ENCODE measurements at places on chromosomes 7 and 10. TPM values are rescaled to one million over a fixed set of nuclear protein-coding genes. Genes with fewer than 3 reads are reported as not detected.
A peak's percentile ranks its signal among the peaks of the same experiment; 100 is the strongest.

Gene TCF7L2
- total RNA-seq = 1.3 TPM

Gene GIMAP1
- not detected for total RNA-seq

Gene NANOS1
- total RNA-seq = under 0.01 TPM

DNA sequence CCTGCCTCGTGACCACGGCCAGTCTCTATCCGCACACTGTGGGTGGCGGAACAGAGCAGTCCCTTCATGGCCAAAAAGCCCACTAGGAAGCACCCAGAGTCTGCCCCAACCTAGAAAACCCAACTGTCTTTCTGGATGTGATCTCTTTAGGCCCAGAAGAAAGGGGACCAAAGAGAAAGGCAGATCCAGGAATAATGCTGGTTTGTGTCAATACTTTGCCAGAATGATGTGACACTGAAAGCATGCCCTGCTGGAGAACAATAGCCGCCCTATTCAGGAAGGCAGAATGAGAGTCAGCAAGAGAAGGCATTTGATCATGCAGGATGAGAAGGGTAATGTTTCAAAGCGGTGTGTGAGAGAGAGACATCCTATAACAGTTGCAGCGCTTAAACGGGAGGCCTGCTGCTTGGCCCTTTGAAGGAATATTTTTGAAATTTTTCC, 274.7 kb downstream of the USP6NL start:
- H3K27ac ChIP-seq = no peak overlapping the region
- no peak overlapping the region for H3K4me3 ChIP-seq
- H3K27me3 ChIP-seq = no peaks in the 10 kb centered on the region
- no peaks in the 10 kb centered on the region for H3K36me3 ChIP-seq
- no peak for DNase-seq

GRCh38 chr7:5322621-5323410, 40.1 kb downstream of the SLC29A4 start:
- no peak for DNase-seq
- no peaks in the 10 kb centered on the region for H3K27me3 ChIP-seq
- no peak overlapping the region for H3K27ac ChIP-seq
- no peak overlapping the region for H3K4me3 ChIP-seq
- H3K36me3 ChIP-seq = peaks cover 64% of the 10 kb centered on the region

DNA sequence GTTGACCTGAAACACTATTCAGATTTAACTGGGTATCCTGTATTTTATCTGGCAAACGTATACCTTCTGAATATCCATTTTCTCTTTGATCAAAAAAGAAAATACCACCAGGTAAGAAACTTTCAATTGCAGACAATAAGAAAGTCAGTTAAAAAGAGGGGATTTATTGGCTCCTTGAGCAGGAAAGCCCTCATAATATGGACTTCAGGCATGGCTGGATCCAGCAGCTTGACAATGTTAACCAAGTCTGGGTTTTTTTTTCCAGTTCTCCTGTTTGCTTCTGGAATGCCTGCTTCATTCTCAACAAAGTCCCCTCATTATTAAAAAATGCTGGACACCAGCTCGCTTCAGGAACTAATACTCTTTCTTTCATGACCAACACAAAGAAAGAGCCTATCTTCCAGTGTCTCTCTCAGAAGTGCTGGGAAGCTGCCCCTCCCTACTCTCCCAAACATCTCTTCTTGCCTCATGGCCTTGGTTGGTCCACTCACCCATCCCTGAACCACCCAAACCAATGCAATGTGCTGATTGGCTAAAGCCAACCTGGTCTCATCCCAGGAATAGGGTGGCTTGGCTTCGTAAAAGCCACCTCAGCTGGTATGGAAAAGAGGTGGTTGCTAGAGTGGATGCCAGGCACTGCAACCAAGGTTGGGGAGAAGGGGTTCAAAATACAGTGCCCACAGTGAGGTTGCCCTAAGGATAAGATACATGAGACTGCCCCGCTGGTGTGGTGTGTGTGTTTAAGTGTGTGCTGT, 30.6 kb upstream of the WDFY4 start:
- DNase-seq = no peak
- no peak overlapping the region for H3K27ac ChIP-seq
- no peaks in the 10 kb centered on the region for H3K36me3 ChIP-seq
- H3K27me3 ChIP-seq = peaks cover 3% of the 10 kb centered on the region
- peaks cover 7% of the 10 kb centered on the region for H3K4me1 ChIP-seq

DNA sequence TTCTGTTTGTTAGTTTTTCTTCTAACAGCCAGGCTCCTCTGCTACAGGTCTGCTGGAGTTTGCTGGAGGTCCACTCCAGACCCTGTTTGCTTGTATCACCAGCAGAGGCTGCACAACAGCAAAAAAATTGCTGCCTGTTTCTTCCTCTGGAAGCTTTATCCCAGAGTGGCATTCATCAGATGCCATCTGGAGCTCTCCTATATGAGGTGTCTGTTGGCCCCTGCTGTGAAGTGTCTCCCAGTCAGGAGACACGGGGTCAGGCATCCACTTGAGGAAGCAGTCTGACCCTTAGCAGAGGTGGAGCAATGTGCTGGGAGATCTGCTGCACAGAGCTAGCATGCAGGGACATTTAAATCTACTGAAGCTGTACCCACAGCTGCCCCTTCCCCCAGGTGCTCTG, 26.7 kb upstream of the CROT start:
- no peaks in the 10 kb centered on the region for H3K27me3 ChIP-seq
- H3K4me1 ChIP-seq = peaks cover 19% of the 10 kb centered on the region
- no peak for DNase-seq
- H3K27ac ChIP-seq = peak overlapping the region; percentile 92

- no peak overlapping the region for H3K4me3 ChIP-seq
- no peaks in the 10 kb centered on the region for H3K27me3 ChIP-seq
- no peak overlapping the region for H3K27ac ChIP-seq
- DNase-seq = no peak
- H3K4me1 ChIP-seq = no peaks in the 10 kb centered on the region
Measured at GRCh38 chr10:13648425-13648824, 61.7 kb downstream of the PRPF18 start.

DNA sequence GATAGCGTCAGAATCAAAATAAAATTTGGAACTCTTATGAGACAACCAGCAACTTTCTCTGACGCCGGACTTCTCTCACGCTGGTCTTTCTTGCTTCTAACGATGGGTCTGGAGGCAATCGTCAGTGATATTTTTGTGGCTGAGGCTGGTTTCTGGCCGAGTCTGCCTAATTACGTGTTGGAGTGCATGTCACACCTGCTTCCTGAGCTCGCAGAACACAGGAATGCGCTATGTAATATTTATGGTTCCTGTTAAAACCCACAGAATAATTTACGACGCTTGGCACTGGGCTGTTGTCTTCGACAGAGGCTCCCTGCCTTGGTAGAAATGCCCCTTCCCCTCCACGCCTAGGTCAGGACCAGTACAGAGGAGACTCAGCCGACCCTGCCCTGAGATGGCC, 64.9 kb downstream of the NPTX2 start:
- no peaks in the 10 kb centered on the region for H3K4me1 ChIP-seq
- H3K27me3 ChIP-seq = no peaks in the 10 kb centered on the region
- no peaks in the 10 kb centered on the region for H3K36me3 ChIP-seq
- no peak overlapping the region for H3K4me3 ChIP-seq

- H3K27me3 ChIP-seq = no peaks in the 10 kb centered on the region
- H3K4me1 ChIP-seq = 0 out of 2 replicates have a peak, but pooled peaks cover 4% of the 10 kb centered on the region
- no peak overlapping the region for H3K4me3 ChIP-seq
- peak; percentile 77 for DNase-seq
Measured at GRCh38 chr10:5871596-5871995, 18.1 kb downstream of the ANKRD16 start.

- H3K27me3 ChIP-seq = peaks cover 14% of the 10 kb centered on the region
- no peaks in the 10 kb centered on the region for H3K4me1 ChIP-seq
- DNase-seq = peak; percentile 49
- H3K27ac ChIP-seq = no peak overlapping the region
Measured at GRCh38 chr10:12564173-12564572, 214.8 kb downstream of the CAMK1D start.

DNA sequence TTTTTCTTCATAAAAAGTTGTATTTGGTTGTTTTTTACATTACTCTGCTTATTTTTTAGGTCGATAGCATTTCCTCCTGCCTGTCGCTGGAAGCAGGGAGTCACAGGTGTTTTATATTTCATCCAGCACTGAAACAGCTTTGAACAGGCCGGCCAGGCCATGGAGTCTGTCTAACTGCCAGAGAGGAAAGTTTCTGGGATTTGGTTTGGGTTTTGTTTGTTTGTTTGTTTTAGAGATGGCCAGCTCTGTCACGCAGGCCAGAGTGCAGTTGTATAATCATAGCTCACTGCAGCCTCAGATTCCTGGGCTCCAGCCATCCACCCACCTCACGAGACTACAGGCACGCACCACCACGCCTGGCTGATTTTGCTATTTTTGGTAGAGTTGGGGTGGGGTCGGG, 23.4 kb downstream of the PROSER2 start:
- no peak overlapping the region for H3K4me3 ChIP-seq
- no peaks in the 10 kb centered on the region for H3K27me3 ChIP-seq
- H3K27ac ChIP-seq = no peak overlapping the region
- peak; percentile 9 for DNase-seq
- peaks cover 1% of the 10 kb centered on the region for H3K4me1 ChIP-seq
- no peaks in the 10 kb centered on the region for H3K36me3 ChIP-seq
